ENCODE measurements at places on chromosomes 3 and 15. TPM values are rescaled to one million over a fixed set of nuclear protein-coding genes. Genes with fewer than 3 reads are reported as not detected.

DCP1A gene
- 29.4 TPM for polyA plus RNA-seq

TMEM44 gene
- polyA plus RNA-seq, result 9.4 TPM

MYEF2 gene
- polyA plus RNA-seq, result 62.0 TPM

LINS1 gene
- 11.7 TPM for polyA plus RNA-seq

SERF2 gene
- 2,602 TPM for polyA plus RNA-seq

SPSB4 gene
- polyA plus RNA-seq, result 6.6 TPM

ADAMTSL3 gene
- polyA plus RNA-seq, result 0.92 TPM

UQCRC1 gene
- 256 TPM for polyA plus RNA-seq

DNASE1L3 gene
- not detected for polyA plus RNA-seq

TIPIN gene
- 39.1 TPM for polyA plus RNA-seq

TRPM1 gene
- polyA plus RNA-seq, result 0.17 TPM

TMC3 gene
- 0.07 TPM for polyA plus RNA-seq

PTPRG gene
- 24.4 TPM for polyA plus RNA-seq

RASGRF1 gene
- 0.05 TPM for polyA plus RNA-seq

FRMD4B gene
- 12.8 TPM for polyA plus RNA-seq

ALDH1A2 gene
- not detected for polyA plus RNA-seq

USP50 gene
- 6.3 TPM for polyA plus RNA-seq

LRRC49 gene
- polyA plus RNA-seq, result 6.9 TPM

PIK3CA gene
- polyA plus RNA-seq, result 5.0 TPM

MAGI1 gene
- polyA plus RNA-seq, result 23.8 TPM

MKRN2 gene
- polyA plus RNA-seq, result 9.1 TPM

GABRB3 gene
- 56.5 TPM for polyA plus RNA-seq

UROC1 gene
- not detected for polyA plus RNA-seq

GYG1 gene
- 30.4 TPM for polyA plus RNA-seq

PIGZ gene
- polyA plus RNA-seq, result not detected

INSYN1 gene
- polyA plus RNA-seq, result 0.10 TPM
